Activated CD8-positive, alpha-beta T cell treated with anti-CD3 and anti-CD28 coated beads, Interleukin-2, amount 10 ng/mL, durations not matched to agents 7 days and 5 days (primary cell): ENCODE measurements at places on chromosomes 12 and 14. TPM values are rescaled to one million over a fixed set of nuclear protein-coding genes. Genes with fewer than 3 reads are reported as not detected.

GRCh38 chr12:101501410-101501995 lies 26.4 kb downstream of the SPIC start:
- no peak for DNase-seq
- no peak overlapping the region for H3K27ac ChIP-seq
- H3K4me1 ChIP-seq = no peaks in the 10 kb centered on the region
- H3K27me3 ChIP-seq = peaks cover 4% of the 10 kb centered on the region

GRCh38 chr12:82326905-82327503 lies 31.2 kb downstream of the CCDC59 start:
- H3K27ac ChIP-seq = no peak overlapping the region
- no peaks in the 10 kb centered on the region for H3K4me1 ChIP-seq
- DNase-seq = no peak

GNB3 gene
- not detected for total RNA-seq

FOXG1 gene
- total RNA-seq = not detected

GRCh38 chr12:104496336-104496735 lies 39.6 kb downstream of the CHST11 start:
- H3K27ac ChIP-seq = no peak overlapping the region
- no peaks in the 10 kb centered on the region for H3K27me3 ChIP-seq
- DNase-seq = no peak
- H3K4me1 ChIP-seq = peaks cover 93% of the 10 kb centered on the region
- peaks cover 65% of the 10 kb centered on the region for H3K36me3 ChIP-seq

RTL1 gene
- not detected for total RNA-seq

SERPINA5 gene
- not detected for total RNA-seq

DNA sequence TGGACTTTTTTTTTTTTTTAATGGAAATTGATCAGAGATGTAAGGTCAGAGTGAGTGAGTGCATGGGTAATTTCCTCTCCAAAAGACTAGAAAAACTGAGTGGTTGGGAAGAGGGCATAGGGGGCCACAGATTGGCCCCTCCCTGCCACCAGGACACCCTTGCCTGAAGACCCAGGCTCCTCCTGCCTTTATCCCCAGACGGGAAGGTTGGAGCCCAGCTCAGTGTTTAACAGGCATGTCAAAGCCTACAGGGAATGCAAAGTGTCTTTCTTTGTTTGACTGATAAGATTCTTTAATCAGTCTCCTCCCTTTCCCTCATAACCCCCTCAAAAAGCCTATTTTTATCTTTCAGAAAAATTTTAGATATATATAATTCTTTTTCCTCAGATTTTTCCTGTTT lies 50.3 kb downstream of the IRAK3 start:
- no peaks in the 10 kb centered on the region for H3K36me3 ChIP-seq
- no peak overlapping the region for H3K4me3 ChIP-seq
- peaks cover 27% of the 10 kb centered on the region for H3K27me3 ChIP-seq
- no peak for DNase-seq
- peaks cover 7% of the 10 kb centered on the region for H3K4me1 ChIP-seq

DNA sequence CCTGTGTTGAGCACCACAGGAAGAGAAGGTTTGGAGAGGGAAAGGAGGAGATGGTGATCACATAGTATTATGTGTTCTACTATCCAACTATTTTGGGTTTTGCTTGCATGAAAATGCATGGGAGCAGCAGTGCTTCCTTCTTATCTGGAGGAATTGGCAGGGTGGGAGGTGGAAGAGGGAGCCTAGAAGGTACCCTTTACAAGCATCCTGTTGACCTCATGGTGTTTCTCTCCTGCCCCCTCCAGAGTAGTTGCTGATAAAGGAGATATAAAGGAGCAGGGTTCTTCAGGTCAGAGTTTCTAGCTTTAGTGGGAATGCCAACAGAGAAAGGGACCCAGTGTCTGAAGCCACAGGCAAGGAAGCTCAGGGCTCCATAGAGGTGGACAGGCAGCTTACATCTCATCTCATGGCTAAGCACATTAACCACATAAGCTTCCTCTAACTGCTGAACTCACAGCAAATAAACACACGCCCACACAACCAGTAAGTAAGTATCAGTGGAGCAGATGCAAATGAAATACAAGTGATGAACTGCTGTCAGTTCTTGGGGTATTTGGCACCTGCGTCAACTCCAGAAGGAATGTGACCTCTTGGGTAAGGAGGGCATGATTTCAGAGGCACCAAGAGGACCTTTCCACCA lies 174.2 kb upstream of the SLC38A2 start:
- H3K27me3 ChIP-seq = no peaks in the 10 kb centered on the region
- peaks cover 45% of the 10 kb centered on the region for H3K36me3 ChIP-seq
- peaks cover 59% of the 10 kb centered on the region for H3K4me1 ChIP-seq
- peak; percentile 49 for DNase-seq
- H3K27ac ChIP-seq = peak overlapping the region; percentile 83

KRT73 gene
- total RNA-seq = 0.91 TPM

DNA sequence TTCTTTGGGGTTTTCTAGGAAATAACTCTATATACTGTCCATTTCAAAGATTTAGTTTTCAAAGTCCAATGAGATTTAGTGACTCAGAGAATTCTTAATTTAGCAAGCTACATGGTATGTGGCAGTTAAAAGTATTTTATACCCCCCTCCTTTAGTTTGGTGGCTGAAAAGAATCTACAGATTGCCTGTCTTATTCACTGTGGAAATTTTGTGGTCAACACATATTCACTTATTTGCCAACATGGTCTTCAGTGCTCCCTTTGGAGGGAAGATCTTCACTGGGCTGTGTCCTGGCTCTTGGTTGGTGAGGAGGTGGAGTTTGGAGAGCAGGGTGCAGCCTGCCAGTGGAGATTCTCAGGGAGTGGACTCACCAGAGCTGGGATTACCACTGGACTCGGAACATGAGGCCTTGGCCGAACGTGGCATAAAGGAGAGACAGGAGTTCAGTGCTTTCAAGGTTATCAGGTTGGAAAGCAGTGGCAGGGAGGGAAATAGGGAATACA lies 39.8 kb downstream of the SAMD4A start:
- H3K4me1 ChIP-seq = no peaks in the 10 kb centered on the region
- no peak for DNase-seq
- no peak overlapping the region for H3K4me3 ChIP-seq
- H3K27me3 ChIP-seq = peaks cover 3% of the 10 kb centered on the region
- no peaks in the 10 kb centered on the region for H3K36me3 ChIP-seq

KLC1 gene
- total RNA-seq = 140 TPM

ACTN1 gene
- total RNA-seq = 56.1 TPM

GRCh38 chr12:123115409-123116121 lies 35.3 kb downstream of the PITPNM2 start:
- peaks cover 4% of the 10 kb centered on the region for H3K36me3 ChIP-seq
- no peak for DNase-seq
- peak overlapping the region; percentile 35 for H3K27ac ChIP-seq
- H3K4me1 ChIP-seq = peaks cover 51% of the 10 kb centered on the region
- no peak overlapping the region for H3K4me3 ChIP-seq

SLCO1B1 gene
- not detected for total RNA-seq

GRCh38 chr12:16056910-16057309 lies 145.8 kb downstream of the DERA start:
- no peaks in the 10 kb centered on the region for H3K36me3 ChIP-seq
- no peak overlapping the region for H3K27ac ChIP-seq
- no peaks in the 10 kb centered on the region for H3K27me3 ChIP-seq
- no peaks in the 10 kb centered on the region for H3K4me1 ChIP-seq

DNA sequence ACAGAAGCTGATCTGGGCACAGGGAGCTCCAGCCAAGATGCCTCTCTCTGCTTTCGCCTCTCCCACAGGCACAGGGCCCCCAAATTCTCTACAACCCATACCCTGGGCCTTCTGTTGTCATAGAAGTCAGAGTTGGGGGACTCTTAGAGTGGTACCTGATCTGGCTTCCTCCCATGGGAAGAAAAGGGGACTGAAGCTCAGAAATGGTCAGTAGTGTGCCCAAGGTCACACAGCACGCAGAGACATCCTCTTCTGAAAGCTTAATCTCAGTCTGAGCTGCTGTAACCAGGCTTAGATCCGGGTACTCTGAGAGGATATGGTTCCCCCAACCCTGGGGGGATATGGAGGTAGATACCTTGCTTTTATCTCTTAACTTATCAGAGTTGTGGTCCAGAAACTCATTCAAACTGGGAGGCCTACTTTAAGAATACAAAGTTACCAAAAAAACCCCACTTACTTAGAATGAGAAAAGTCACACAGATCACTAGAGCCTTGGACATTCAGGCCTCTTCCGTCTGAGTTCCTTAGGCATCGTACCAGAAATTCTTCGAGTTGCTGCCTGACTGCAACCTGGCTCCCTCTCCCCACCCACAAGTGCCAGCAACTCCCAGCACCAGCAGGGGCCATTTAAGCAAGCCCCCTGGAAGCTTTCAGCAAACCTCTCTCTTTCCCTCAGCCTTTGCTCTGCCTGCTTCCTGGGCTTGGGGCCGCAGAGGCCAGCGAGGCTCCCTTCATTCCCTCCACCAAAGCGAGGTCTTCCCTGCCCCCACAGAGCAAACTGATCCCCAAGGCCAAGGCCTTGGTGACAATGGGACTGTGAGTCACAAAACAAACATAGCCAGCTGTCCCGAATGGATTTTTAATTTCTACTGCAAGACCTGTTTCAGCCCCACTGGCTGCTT lies 13.9 kb downstream of the KRT7 start:
- no peak for DNase-seq
- peaks cover 18% of the 10 kb centered on the region for H3K36me3 ChIP-seq
- H3K27me3 ChIP-seq = peaks cover 7% of the 10 kb centered on the region
- peak overlapping the region; percentile 69 for H3K4me3 ChIP-seq
- peak overlapping the region; percentile 91 for H3K27ac ChIP-seq

DNA sequence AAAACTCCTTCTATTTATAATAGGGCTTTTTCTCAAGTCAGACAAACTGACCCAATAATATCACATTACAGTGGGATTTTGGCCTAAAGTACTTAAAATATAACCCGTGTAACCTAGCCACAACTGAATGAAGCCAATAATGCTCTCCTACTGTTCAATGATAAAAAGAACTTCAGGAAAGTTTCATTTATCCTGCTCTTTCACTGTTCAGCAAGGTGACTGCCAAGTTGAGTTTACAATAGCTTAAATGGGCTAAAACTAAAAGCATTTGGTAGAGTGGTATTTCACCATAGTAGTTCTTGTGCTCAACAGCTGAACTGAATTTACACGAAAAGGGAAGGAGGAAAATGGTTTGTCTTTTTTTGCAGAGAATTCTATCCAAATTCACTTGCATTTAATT lies 49.8 kb downstream of the CNTN1 start:
- no peaks in the 10 kb centered on the region for H3K27me3 ChIP-seq
- no peak for DNase-seq
- H3K27ac ChIP-seq = no peak overlapping the region
- H3K36me3 ChIP-seq = no peaks in the 10 kb centered on the region
- no peak overlapping the region for H3K4me3 ChIP-seq

- no peak for DNase-seq
- no peak overlapping the region for H3K27ac ChIP-seq
- H3K4me3 ChIP-seq = no peak overlapping the region
- peaks cover 18% of the 10 kb centered on the region for H3K27me3 ChIP-seq
- no peaks in the 10 kb centered on the region for H3K36me3 ChIP-seq
Measured at GRCh38 chr14:54647378-54647777, 80.5 kb downstream of the SAMD4A start.

- H3K4me1 ChIP-seq = no peaks in the 10 kb centered on the region
- no peaks in the 10 kb centered on the region for H3K36me3 ChIP-seq
- no peak for DNase-seq
- H3K27ac ChIP-seq = no peak overlapping the region
- no peaks in the 10 kb centered on the region for H3K27me3 ChIP-seq
- H3K4me3 ChIP-seq = no peak overlapping the region
Measured at GRCh38 chr14:93797536-93797935, 9.3 kb upstream of the PRIMA1 start.

- H3K27ac ChIP-seq = no peak overlapping the region
- no peaks in the 10 kb centered on the region for H3K27me3 ChIP-seq
- DNase-seq = no peak
- no peaks in the 10 kb centered on the region for H3K4me1 ChIP-seq
- no peaks in the 10 kb centered on the region for H3K36me3 ChIP-seq
Measured at GRCh38 chr14:87432698-87433097, 560.3 kb downstream of the GALC start.

DNA sequence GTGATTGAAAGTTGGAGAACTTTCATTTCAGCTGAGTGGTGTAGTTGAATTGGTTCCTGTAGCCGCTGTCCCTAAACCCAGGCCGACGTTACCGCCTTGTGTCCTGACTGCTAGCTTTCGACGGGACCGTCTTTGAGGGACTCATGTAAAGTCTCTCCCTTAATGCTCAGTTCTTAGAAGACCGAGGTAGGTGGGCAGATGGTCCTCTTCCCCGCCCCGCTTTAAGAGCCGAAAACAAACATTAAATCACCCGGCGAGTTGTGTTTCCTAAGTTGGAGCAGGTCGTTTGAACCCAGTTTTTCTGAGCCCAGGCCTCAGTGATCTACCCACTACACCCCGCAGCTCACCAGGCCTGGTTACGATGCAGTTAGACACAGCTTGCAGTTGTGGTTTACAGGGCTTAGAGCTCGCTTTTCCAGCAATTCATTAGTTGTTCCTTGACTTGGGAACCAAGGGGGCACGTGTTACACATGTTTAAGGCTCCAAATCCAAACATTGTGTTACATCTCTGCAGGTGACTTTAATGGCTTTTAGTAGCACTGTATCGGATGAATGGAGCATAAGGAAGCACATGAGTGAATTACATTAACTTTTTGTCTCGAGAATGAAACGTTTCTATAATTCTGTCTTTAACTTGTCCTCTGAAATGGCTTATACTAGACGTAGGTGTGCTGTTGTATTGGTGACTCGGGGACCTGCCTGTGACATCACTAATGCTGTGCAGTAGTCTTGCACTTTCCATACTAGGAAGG lies 790 bp downstream of the NEDD1 start:
- H3K4me3 ChIP-seq = peak overlapping the region; percentile 96
- H3K27me3 ChIP-seq = peaks cover 11% of the 10 kb centered on the region
- peak; percentile 51 for DNase-seq
- H3K36me3 ChIP-seq = peaks cover 38% of the 10 kb centered on the region
- H3K27ac ChIP-seq = peak overlapping the region; percentile 99
- peaks cover 45% of the 10 kb centered on the region for H3K4me1 ChIP-seq

DNA sequence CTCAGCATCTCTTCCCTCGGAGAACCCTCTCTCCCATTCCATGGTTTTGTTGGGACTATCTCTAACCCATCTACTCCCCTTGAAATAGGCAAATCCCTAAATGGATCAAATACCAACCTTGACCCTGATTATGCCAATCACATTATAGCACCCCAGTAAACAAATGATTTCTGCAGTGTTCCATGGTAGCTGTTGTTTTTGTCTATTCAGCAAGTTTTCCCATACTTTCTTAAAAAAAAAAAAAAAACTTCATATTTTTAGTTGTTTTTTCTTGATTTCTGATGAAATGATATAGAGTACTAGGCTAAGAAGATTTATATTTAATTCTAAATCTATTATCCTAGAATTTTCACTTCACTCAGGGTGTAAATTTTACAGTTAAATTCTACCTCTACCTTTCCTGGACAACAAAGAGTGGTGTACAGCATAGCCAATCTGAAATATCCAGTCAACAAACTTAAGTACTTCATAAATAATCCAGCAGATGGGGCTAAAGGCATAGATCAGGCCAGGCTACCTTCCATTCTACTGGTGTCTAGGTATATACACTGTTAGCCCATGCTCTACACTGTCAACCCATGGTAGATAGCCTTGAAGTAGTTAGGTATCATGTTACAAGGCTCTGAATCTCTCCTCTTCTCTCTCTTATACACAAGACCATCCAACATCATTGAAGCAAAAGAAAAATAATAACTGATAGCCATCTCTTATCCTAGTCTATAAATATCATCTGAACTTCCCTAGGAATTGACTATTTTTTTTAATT lies 82.2 kb downstream of the PLEKHG7 start:
- H3K4me3 ChIP-seq = no peak overlapping the region
- peak; percentile 44 for DNase-seq
- peaks cover 14% of the 10 kb centered on the region for H3K36me3 ChIP-seq
- H3K4me1 ChIP-seq = peaks cover 17% of the 10 kb centered on the region
- no peak overlapping the region for H3K27ac ChIP-seq
